Stimulated activated CD8-positive, alpha-beta memory T cell treated with anti-CD3 and anti-CD28 coated beads, Interleukin-12 subunit alpha, Interleukin-12 subunit beta, amount 100 ng/mL, for 4 hours (primary cell): ENCODE measurements at places on chromosomes 1 and 21.

GRCh38 chr21:17441370-17441769, 71.5 kb upstream of the CXADR start:
- no peak for DNase-seq

DNA sequence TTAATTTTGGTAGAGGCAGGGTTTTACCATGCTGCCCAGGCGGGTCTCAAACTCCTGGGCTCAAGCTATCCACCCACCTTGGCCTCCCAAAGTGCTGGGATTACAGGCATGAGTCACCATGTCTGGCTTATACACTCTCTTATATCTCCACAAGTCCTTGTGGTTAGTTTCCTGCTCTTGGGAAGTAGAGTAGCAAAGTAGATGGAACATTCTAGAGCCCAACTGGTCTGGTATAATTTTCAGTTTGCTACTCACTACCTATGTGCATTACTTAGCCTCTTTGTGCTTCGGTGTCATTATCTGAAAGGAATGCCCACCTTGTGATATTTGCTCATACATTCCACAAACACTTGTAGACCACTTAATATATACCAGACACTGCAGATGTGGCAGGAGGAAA, 96.6 kb upstream of the IPO9 start:
- no peak for DNase-seq

DNA sequence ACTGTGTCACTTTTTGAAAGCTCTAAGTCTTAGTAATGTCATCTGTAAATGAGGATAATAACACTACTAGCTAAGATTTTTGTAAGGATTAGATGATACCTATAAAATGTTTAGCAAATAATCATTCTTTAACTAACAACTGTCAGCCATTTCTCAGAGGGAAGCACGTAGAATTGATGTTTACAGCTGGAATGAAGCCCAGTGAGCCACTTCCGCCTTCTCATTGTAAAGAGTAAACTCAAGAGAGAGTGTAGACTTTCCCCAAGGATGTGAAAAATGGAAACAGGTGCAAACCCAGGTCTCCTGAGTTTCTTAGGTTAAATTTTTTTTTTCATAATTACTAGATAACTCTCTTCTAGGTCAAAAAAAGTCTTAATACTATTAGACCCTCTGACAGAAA, 4.9 kb downstream of the GREM2 start:
- DNase-seq: no peak

DNA sequence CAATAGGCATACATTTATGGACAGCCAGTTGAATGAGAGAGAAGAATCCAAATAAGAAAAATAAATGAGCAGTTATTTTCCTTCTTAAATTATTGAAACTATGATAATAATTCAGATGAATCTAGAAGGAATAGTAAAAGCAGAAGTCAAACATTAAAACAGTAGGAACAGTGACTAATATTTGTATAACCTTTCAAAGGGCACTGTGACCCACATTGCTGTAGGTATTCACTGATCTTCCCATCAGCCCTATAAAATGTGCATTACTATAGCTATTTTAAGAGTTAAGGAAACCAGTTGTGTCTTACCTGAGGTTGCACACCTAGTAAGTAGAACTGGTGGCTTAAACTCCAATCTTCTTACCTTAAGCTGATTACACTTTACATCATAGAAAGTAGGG, 102.8 kb upstream of the ARTN start:
- no peak for DNase-seq

GRCh38 chr1:161000736-161001480, 20.0 kb downstream of the F11R start:
- DNase-seq: no peak

DNA sequence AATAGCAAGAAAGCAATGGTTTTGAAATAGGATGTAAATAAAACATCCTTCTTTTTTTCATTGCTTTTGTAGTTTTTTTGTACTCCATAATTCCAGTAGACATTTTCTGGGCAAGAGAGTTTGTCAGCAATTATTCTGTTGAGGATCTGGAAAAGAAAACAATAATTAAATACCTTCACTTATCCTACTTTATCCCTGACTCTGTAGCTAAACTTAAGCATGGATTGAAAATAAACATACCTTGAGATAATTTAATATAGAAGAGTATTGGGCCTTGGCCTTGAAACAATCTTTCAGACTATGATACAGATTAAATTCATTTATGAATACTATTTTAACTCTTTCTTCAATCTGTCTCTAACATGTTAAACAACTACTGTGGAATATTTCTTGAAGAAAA, 321.2 kb downstream of the CHRM3 start:
- DNase-seq: no peak

DNA sequence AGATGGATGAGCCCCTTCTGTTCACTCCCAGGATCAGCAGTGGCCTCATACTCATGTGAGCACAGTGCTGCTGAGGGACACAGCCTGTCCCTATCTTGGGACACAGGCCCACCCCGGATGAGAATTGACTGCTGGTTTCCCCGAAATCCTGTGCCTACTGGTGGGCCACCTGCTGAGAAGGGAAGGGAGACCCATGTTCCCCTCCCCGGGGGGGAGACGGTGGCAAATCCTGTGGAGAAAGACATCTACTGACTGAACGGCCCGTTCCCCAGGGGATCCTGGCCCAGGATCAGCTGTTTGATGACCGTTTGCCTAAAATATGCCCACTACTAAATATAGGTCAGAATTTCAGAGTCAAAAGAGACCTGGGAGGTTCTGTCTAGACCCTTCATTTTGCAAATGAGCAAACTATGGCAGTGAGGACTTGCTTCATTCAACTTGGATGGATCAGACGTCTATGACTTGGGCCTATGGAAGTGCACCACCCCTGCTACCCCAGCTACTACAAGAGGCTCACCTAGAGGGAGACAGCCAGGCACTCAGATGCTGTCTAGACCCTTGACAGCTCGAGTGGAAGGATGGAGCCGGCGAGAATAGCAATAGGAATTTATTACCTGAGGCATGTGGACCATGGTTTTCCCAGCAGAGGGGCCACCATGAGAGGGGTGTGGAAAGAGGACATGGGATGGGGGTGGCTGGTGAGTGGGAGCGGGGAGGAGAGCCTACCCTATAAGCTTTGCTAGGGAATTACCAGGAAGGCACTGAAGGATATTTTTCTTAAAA, 15.6 kb upstream of the THEMIS2 start:
- DNase-seq: no peak

DNA sequence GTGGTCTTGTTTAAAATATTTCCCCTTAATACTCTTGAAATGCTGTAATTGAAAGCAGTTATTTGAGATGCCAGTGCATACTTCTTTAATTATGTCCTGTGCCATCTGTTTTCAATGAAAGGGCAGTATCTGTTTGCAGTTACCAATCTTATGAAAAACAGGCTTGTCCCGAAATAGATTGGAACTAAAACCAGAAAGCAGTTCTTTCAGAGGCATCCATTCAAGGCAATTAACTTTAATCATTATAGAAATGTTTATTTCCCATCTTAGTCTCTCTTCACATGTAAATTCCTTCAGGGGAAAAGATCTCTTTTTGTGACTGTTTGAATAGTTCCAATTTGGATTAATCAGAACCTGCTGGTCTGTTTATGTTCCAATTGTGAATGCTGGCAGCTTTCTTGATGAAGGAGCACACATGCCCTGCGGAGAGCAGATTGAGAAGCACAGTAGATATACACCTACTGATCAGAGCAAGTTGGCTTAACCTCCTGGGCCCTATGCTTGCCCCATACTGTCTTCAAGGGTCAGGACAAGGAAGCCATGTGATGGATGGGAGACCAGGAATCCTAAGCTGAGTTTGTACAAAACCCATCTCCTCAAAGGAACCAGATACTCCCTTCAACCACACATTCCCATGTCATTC, 41.6 kb upstream of the MROH9 start:
- no peak for DNase-seq

DNA sequence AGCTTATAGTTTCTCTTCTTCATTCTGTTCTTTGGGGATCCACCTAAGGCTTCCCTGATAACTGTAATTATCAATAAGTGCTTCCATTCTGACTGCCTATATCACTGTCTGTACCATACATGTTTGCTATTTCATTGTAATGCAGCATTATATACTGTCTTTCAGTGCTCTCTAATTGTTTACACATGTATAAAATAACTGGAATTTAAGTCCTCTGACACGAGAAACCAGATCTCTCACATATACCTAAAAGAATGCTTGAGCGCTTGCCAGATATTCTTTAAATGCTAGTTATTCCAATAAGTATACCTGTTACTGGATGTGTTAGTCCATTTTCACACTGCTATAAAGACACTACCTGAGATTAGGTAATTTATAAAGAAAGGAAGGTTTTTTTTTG, 34.7 kb downstream of the CELF3 start:
- no peak for DNase-seq

DNA sequence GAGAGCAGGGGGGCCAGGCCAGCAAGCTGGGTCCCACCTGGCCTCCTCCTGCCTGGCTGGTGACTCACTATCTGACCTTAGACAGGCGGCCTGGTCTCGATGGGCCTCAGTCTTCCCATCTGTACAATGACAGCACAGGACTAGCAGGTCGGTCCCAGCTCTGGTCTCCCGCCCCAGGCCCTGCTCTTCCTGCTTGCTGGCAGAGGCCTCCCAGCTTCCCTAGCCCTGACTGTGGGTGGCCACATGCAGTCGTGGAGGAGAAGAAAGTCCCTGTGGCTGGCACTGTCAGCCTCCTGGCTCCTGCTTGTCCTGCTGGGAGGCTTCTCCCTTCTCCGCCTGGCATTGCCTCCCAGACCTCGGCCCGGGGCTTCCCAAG, 817 bp downstream of the EXTL1 start:
- no peak for DNase-seq

DNA sequence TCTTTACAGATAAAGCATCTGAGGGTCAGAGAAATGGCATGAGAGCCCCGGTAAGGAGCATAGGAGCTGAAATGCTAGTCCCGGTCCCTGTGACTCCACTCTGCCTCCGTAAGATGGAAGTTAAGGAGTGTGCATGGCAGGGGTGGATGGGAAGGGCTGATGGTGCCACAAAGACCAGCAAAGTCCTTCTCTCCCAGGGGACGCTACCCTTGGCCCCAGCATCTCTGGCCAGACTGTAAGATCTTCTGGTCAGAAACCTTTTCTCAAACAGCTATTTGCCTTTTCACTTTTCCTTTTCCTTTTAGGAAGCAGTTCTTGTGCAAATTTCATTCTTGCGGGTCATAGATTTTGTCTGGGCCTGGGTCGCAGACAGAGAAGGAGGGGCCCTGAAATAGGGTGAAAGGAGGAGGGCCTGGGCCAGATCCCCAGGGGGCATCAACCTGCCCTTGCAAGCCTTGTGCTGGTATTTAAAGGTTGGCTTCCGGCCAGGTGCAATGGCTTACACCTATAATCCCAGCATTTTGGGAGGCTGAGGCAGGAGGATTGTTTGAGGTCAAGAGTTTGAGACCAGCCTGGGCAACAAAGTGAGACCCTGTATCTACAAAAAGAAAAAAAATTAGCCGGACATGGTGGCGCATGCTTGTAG, 14.4 kb upstream of the EPS8L3 start:
- no peak for DNase-seq

GRCh38 chr1:96730574-96731298, 9.2 kb downstream of the PTBP2 start:
- no peak for DNase-seq

- DNase-seq: no peak
Measured at GRCh38 chr1:157971769-157972168, 21.7 kb upstream of the KIRREL1 start.

- DNase-seq: no peak
Measured at GRCh38 chr1:42170779-42171621, 6.5 kb upstream of the GUCA2A start.

GRCh38 chr1:8176279-8176678, 141.6 kb upstream of the SLC45A1 start:
- DNase-seq: no peak

DNA sequence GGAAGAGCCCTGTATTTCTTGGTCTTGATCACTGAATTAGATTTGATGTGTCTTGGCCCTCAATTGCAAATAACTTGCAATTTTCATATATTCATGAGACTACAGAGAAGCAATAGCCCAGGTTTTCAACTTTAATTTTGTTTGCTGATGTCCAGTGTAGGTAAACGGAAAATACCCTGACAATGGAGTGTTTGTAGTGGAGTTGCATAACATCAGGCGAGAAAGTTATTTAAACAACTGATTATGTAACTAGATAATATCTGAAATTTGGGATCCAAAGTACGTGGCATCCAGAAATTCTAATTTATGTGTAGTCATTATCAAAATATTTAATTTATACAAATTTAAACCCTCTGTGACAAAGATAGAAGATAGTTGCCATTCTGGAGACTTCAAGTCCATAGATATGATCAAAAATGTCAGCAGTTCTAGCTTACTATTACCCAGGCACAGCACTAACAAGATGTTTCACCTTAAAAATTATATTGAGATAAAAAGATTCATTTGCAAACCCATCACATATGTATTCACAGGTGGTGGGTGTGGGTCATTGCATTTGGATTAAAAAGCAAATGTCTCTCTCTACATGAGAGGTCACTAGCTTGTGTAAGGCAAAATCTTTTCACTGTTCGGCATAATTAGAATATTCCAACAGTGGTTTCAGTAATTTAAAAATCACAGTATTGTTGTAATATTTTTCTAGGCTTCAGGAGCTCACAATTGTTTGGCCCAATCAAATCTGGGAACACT, 150.7 kb downstream of the KCTD3 start:
- DNase-seq: no peak

DNA sequence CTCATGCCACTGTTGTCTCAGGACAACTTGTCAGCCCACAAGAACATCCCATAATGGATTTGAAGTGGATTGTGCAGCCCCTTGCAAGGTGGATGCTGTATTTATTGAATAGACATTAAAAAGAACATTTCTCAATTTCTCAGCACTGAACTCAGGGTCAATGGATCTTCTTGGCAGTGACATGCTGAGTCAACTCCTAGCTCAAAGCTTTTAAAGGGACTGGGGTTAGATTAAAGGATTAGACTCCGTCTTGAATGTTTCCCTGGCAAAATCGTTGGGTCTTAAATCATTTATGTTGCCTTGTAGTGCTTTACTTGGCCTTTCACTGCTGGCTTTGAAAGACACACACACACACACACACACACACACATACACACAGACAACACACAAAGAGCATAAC, 221.6 kb upstream of the PBX1 start:
- no peak for DNase-seq

DNA sequence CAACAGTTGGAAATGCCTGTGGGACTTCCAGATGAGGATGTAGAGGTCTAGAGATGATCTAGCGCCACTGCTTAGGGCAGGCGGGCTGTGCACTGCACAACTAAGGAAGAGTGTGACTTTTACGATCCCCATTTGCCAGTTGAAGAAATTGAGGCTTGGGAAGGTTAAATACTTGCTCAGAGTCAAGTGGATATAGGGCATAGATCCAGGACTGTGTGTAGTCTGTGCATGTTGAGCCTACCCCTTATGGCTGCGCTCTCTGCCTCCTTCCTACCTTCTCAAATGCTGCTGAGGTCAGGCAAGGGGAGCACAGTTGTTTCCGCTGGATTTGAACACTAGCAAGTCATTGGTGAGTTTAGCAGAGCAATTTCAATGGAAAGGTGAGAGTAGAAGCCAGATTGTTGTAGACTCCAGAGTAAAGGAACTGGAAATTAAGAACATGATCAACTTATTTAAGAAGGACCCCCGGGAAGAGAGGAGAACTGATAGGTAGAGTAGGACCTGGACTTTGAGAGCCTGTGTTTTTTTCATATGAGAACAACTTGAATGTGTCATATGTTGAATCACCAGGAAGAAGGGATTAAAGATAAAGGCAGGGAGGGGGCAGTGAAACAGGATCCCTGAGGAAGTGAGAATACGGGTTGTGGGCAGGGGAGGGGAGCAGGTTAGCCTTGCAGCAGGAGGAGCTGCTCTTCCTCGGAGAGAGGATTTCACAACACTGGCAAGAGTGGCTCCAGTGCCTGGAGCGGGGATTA, 2.7 kb downstream of the CAPN2 start:
- DNase-seq: no peak

- DNase-seq: no peak
Measured at GRCh38 chr1:244448279-244449036, 3.3 kb downstream of the ADSS2 start.
